ENCODE measurements at places on chromosomes 7 and 10.
A peak's percentile ranks its signal among the peaks of the same experiment; 100 is the strongest.

GRCh38 chr10:22148961-22149360, 68.9 kb downstream of the EBLN1 start:
- no peaks in the 10 kb centered on the region for H3K27me3 ChIP-seq
- H3K36me3 ChIP-seq = no peaks in the 10 kb centered on the region
- H3K27ac ChIP-seq = no peak overlapping the region
- no peak for DNase-seq

DNA sequence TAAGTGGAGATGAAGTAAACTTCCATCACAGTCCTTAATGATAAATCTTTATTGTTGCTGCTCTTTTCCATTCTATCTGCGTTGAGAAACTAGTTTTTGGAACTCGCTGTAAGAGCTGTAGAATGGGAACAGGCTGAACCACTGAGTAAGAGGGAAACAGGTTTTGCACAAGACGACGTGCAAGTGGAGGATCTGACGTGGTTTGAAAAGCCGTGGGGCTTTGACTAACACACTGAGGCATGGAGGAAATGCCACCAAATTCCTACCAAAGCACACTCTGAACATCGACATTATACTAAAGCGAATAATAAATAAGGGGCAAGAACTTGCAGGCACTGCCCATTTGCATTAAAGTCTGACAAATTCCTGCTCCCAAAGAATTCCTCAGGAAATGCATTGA, 160.6 kb downstream of the KLF6 start:
- no peak overlapping the region for H3K4me3 ChIP-seq
- H3K27me3 ChIP-seq = no peaks in the 10 kb centered on the region
- no peak overlapping the region for H3K27ac ChIP-seq
- DNase-seq = no peak

GRCh38 chr7:81484261-81484660, 285.6 kb downstream of the HGF start:
- DNase-seq = no peak
- H3K4me1 ChIP-seq = no peaks in the 10 kb centered on the region
- no peak overlapping the region for H3K27ac ChIP-seq
- no peak overlapping the region for H3K4me3 ChIP-seq
- H3K36me3 ChIP-seq = no peaks in the 10 kb centered on the region
- H3K27me3 ChIP-seq = no peaks in the 10 kb centered on the region

GRCh38 chr7:54839575-54840213, 80.7 kb upstream of the SEC61G start:
- H3K36me3 ChIP-seq = no peaks in the 10 kb centered on the region
- no peak overlapping the region for H3K27ac ChIP-seq
- H3K4me3 ChIP-seq = no peak overlapping the region
- no peaks in the 10 kb centered on the region for H3K4me1 ChIP-seq

GRCh38 chr7:79386688-79387422, 66.6 kb downstream of the MAGI2 start:
- no peak overlapping the region for H3K27ac ChIP-seq
- no peaks in the 10 kb centered on the region for H3K36me3 ChIP-seq
- no peak overlapping the region for H3K4me3 ChIP-seq
- DNase-seq = no peak
- H3K4me1 ChIP-seq = no peaks in the 10 kb centered on the region

DNA sequence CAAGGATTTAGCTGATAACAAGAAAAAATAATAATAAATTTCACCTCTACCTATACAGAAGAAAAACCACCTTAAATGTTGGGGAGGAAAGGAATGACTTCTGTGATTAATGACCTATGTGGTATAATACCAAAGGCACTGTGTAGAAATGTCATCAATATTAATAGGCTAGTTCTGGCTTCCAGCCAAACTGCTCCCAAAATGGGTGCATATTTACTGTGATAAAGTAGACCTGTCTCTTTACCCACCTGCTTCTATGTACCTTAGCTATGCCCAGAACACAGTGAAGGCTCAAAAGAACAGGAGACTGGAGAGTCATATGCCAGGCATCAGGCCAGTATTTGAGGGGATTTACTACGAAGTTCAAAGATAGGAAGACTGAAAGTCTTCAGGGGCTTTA, 76.0 kb downstream of the ATE1 start:
- no peak for DNase-seq
- no peak overlapping the region for H3K4me3 ChIP-seq
- no peaks in the 10 kb centered on the region for H3K36me3 ChIP-seq
- no peaks in the 10 kb centered on the region for H3K4me1 ChIP-seq

DNA sequence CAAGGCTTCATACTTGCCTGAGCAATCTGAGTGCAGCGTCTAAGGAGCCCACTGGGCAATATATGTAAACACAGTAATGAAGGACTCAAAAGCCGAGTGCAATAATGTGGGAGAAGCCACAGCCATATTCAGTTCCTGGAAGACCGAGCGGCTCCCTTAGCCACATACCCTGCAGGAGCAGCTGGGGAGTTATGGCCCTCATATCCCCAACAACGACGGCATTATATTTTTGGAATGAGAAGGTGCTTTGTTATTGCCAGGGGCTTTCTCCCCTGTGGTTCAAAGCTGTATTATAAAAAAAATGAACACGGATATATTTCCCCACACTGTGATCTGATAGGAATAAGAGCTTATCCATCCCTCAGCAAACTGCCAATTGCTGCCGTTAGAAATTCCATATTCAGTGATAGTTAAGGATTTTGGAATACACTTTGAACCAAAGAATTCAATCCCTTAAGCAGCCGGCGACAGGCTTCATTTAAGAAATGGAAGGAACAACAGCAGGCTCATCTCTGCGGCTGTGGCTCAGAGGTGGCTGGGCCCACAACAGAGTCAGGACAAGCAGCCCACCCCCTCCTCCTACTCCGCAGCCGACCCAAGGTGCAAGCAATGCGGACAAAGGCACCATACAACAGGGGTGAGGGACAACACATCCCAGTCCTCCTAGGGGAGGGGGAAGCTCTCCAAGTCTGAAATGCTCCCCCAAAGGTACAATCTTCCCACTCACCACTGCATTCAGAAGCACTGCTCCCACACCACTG, 77.2 kb downstream of the TNS3 start:
- no peak overlapping the region for H3K27ac ChIP-seq
- H3K27me3 ChIP-seq = no peaks in the 10 kb centered on the region
- H3K4me1 ChIP-seq = no peaks in the 10 kb centered on the region
- H3K4me3 ChIP-seq = no peak overlapping the region
- no peak for DNase-seq

GRCh38 chr7:82443547-82444219, at the start of gene CACNA2D1:
CACNA2D1 (minus strand) TSS chr7:82443777.
- peak within 1 kb of the TSS; percentile 92 for H3K27ac ChIP-seq
- peak; percentile 60 for DNase-seq
- H3K4me3 ChIP-seq = peak within 1 kb of the TSS; percentile 83

- H3K4me1 ChIP-seq = no peaks in the 10 kb centered on the region
- no peak for DNase-seq
- H3K27ac ChIP-seq = no peak overlapping the region
- H3K4me3 ChIP-seq = no peak overlapping the region
Measured at GRCh38 chr10:62380016-62380415, 5.8 kb downstream of the ZNF365 start.

DNA sequence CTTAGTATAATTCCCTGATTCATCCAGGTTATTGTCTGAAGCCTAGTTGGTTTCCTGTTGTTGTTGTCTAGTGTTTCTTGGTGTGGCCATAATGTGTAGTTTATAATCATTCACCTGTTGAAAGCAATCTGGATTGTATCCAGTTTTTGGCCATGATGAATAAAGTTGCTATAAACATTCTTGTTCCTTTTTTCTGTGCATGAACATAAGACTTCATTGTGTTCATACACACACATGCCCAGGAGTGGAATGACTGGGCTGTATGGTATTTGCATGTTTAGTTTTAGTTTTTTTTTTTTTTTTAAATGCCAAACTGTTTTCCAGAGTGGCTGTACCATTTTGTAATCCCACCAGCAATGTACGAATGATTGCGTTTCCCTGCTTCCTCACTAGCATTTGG, 349.8 kb downstream of the SDK1 start:
- no peak overlapping the region for H3K4me3 ChIP-seq
- H3K4me1 ChIP-seq = no peaks in the 10 kb centered on the region
- no peak for DNase-seq
- no peaks in the 10 kb centered on the region for H3K36me3 ChIP-seq

- no peaks in the 10 kb centered on the region for H3K36me3 ChIP-seq
- H3K27ac ChIP-seq = no peak overlapping the region
- no peak for DNase-seq
- no peak overlapping the region for H3K4me3 ChIP-seq
Measured at GRCh38 chr10:89258881-89259280, 7.3 kb upstream of the LIPA start.
